ENCODE measurements at places on chromosomes 2 and 18.

DNA sequence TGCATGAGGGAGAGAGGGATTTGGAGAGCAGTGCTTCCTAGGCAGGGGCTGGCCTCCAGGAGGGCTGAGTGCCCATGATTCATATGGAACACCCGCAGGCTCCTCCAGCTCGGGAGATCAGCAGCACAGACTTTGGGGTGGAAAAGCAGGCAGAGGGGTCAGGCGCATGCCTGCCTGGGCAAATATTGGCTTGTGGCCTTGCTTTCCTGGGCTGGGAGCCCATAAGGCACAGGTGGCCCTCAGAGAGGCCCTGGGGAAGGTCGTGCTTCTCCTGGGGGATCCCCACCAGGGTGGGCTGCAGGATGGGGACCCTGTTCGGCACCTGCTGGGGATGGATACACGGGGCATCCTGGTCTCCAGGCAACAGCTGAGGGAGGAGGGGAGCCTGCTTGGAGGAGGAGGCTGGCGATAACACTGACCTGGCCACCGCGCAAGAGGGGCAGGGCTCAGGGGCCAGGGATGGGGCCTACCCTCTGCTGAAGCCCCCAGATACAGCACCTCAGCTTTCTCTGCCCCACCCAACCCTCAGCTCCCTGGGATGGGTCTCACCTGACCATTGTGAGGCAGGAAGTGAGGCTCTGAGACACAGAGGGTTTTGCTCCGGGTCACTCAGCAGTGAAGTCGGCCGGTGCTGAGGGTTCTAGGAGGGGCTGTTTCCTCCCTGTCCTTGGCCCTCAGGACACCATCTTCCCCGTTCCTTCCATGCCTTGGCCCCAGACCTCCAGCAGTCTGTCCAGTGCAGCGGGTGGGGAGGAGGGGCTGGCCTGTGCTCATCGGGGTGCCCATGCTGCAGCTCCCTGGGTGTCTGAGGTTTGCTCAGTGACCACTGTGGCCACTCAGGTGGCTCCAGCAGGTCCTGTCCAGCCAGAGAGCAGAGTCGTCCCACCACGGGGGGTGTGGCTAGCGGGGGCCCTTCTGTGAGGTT lies 12.0 kb downstream of the AQP12A start:
- no peak for DNase-seq

- DNase-seq, result no peak
Measured at GRCh38 chr2:141554810-141555209, 576.0 kb downstream of the LRP1B start.

DNA sequence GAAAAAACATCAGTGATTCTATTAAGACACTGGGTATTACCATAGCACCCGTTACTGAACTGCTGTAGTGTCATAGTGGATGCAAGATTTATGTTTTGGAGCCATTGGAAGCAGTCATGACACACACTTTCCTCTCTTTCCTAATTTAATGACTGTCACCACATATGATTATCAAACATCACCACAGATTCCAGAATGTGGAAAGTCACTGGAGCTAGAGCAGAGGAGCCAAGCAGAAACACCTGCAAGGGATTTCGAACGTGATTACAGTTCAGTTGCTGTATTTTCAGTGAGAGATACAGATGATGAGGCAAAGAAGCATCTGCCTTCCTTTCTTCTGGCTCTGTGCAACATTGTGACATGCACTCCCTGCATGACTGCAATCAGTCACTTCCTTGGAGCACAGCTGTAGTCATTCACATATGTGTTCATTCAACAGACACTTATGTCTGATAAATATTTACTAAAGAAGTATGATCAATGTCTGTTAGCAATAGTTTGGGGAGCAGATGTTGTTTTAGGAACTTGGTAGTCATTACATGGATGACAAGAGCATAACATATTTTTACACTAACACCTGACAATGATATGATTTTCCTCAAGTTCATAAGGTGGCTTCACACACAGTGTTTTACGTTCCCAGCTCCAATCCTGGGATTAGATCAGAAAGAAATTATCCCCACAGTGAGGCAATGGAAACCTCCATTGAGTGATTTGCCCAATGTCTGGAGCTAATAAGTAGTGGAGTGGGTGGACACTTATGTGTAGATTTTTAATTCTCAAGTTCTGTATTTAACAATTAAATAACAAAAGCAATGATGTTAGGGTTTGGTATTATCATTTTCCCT lies 416.6 kb downstream of the PLCL1 start:
- DNase-seq, result no peak

DNA sequence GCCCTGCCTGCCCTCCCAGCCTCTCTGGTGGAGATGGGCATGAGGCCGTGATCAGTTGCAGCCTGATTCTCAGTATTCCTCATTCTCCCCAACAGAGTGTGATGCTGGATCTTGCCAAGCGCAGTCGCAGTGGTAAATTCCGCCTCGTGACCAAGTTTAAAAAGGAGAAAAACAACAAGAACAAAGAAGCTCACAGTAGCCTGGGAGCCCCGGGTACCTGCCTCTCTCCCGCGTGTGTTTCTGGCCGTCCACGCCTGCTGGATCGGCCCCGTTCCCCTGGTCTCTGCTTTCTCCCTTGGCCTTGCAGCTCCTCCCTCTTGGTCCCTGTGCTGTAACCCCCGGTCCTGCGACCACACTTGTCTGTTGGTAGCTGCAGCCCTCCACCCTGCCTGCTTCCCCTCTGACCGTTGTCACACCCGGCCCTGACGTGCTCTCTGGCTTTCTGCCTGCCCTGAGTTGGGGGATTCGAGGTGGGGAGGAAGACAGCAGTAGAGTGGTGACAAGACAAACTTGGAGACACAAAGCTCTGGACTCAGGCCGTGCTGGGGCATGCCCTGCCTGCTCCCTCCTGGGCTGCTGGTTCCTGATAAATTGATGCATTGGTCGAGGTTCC lies 99.5 kb downstream of the USP40 start:
- DNase-seq, result no peak

- peak; percentile 65 for DNase-seq
Measured at GRCh38 chr2:216350214-216350791, 22.0 kb downstream of the MARCHF4 start.

- DNase-seq, result no peak
Measured at GRCh38 chr2:144334551-144334950, 185.4 kb downstream of the ZEB2 start.

DNA sequence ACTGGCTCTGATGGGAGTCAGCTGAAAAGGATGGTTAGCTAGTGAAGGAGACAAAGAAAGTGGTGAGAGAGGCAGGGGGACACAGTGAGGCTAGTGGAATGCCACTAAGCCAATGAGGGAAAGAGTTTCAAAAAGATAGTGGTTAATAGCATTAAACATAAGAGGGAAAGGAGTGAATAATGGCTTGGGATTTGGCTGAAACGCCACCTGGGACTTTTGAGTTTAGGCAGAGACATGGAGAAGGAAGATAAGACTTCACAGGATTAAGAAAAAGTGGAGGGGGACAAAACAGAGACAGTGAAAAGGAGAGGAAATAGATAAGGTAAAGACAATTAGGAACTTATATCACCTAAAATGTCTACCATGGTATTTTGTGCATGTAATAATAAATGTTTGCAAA lies 6.9 kb downstream of the CD28 start:
- no peak for DNase-seq

DNA sequence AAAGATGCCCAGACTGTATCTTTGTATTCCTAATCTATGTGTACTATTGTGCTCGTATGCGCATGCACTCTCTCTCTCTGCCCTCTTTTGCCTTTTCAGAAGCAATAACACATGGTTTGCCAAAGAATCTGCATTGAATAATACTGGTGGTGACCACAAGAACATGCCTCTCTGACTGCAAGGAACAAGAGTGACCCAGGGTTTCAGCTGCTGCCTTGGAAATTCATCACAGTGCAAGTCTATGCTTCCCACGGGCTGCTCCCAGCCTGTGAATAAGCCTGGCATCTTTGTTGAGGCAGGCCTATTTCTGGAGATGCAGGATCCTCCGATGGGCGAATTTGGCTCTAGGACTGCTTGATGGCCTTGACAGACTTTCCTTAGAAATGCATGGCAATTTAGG lies 689.4 kb upstream of the FANCL start:
- no peak for DNase-seq

DNA sequence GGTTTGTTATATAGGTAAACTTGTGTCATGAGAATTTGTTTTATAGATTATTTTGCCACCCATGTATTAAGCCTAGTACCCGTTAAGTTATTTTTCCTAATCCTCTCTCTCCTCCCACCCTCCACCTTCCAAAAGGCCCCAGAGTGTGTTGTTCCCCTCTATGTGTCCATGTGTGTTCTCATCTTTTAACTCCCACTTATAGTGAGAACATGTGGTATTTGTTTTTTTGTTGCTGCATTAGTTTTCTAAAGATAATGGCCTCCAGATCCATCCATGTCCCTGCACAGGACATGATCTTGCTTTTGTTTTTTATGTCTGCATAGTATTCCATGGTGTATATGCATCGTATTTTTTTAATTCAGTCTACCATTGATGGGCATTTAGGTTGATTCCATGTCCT lies 1075.6 kb upstream of the CNTNAP5 start:
- no peak for DNase-seq

- DNase-seq, result peak; percentile 13
Measured at GRCh38 chr18:32072321-32072720, 19.4 kb upstream of the RNF138 start.
